ENCODE measurements at places on chromosomes 7 and 10.
A peak's percentile ranks its signal among the peaks of the same experiment; 100 is the strongest.

DNA sequence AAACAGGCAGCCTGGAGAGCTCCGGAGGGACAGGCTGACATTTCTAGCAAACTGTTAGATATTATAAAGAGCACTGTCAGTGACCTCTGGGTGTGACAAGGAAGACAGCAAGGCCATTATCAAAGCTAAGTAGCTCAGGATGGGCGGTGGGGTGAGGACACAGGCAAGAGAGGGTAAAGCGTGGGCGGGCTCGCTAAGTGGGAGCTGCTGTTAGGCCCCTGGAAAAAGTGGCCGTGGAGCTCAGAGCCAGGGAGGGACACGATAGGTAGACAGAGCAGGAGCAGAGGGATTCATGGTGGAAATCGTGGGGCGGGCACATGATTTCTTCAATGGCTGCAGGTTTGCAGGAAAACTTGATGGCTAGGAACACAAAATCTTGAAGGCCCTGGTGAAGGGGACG lies 51.4 kb upstream of the NPS start:
- H3K27ac ChIP-seq = no peak overlapping the region
- H3K27me3 ChIP-seq = peaks cover 47% of the 10 kb centered on the region
- no peak for DNase-seq
- H3K4me3 ChIP-seq = no peak overlapping the region

DNA sequence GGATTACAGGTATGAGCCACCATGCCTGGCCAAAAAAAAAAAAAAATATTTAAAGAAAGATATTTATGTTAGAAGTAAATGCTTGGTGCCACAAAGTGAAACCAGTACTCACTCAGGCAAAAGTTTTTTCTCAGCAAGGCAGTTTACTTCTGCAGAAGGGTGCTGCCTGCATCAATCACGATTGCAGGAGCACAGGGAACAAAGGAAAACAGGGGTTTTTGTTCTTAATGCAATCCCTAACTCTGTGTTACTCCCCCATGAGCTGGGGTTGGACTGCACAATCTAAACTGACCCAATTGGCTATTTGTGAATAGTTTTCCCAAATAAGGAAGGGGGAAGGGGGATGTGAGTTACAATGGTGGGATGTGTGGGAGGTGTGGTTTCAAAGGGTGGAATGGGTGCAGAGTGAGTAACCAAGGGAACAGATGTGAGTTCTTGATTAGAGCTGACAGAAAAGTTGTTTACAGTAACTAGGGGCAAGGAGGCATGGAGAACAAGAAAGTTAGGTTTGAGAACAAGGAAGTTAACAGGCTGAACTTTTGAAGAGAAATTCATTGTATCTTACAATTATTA lies 255.4 kb downstream of the TYW1 start:
- no peaks in the 10 kb centered on the region for H3K36me3 ChIP-seq
- no peak overlapping the region for H3K27ac ChIP-seq
- DNase-seq = no peak

- H3K36me3 ChIP-seq = no peaks in the 10 kb centered on the region
- DNase-seq = peak; percentile 45
- no peak overlapping the region for H3K4me3 ChIP-seq
- no peak overlapping the region for H3K27ac ChIP-seq
Measured at GRCh38 chr7:71733107-71733870, 601.3 kb downstream of the GALNT17 start.

GRCh38 chr10:22368981-22369380 lies 23.7 kb downstream of the SPAG6 start:
- no peaks in the 10 kb centered on the region for H3K36me3 ChIP-seq
- H3K4me3 ChIP-seq = no peak overlapping the region
- H3K27me3 ChIP-seq = no peaks in the 10 kb centered on the region
- no peaks in the 10 kb centered on the region for H3K4me1 ChIP-seq
- H3K27ac ChIP-seq = no peak overlapping the region

- H3K27ac ChIP-seq = no peak overlapping the region
Measured at GRCh38 chr7:157690058-157690832, 353.4 kb downstream of the DNAJB6 start.

GRCh38 chr7:2663121-2663886 lies 24.7 kb upstream of the AMZ1 start:
- no peaks in the 10 kb centered on the region for H3K27me3 ChIP-seq
- H3K36me3 ChIP-seq = no peaks in the 10 kb centered on the region
- H3K4me1 ChIP-seq = peaks cover 23% of the 10 kb centered on the region
- DNase-seq = no peak
- H3K27ac ChIP-seq = peak overlapping the region; percentile 11

DNA sequence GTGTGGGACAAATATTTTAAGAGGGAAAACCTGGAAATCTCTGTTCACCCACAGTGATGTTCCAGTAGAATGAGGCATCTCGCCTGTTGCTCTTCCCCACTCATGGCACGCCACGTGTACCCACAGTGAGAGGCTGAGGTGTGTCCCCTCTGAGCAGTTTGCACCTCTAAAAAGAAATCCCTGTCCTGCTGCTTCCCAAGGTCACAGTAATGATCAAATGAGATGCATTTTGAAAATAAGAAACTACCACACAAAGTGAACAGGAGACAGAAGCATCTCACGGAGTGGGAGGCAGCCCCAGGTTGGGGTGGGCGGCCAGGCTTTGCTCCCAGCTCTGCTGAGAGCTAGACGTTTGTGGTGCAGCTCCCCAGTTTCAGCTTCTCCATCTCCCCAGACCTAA lies 12.4 kb upstream of the ZNF777 start:
- no peaks in the 10 kb centered on the region for H3K4me1 ChIP-seq
- H3K27me3 ChIP-seq = no peaks in the 10 kb centered on the region
- H3K36me3 ChIP-seq = peaks cover 9% of the 10 kb centered on the region
- no peak overlapping the region for H3K27ac ChIP-seq
- no peak overlapping the region for H3K4me3 ChIP-seq
- DNase-seq = no peak
